ENCODE measurements at places on chromosomes 13 and 19. TPM values are rescaled to one million over a fixed set of nuclear protein-coding genes. Genes with fewer than 3 reads are reported as not detected.

AMER2 gene
- total RNA-seq = not detected

POMP gene
- total RNA-seq = 238 TPM

KLF1 gene
- total RNA-seq = not detected

SIGLEC8 gene
- total RNA-seq = not detected

MAST3 gene
- 4.6 TPM for total RNA-seq

TRAPPC5 gene
- 89.9 TPM for total RNA-seq

ZNF497 gene
- total RNA-seq = 1.5 TPM

AKT1S1 gene
- total RNA-seq = 14.8 TPM

C1QTNF9 gene
- not detected for total RNA-seq

GTF2F2 gene
- 31.4 TPM for total RNA-seq

GGN gene
- total RNA-seq = not detected

AXL gene
- total RNA-seq = 362 TPM

NCAN gene
- not detected for total RNA-seq

ICAM5 gene
- total RNA-seq = 6.1 TPM

GJA3 gene
- total RNA-seq = not detected

LRFN3 gene
- 4.6 TPM for total RNA-seq

IL11 gene
- total RNA-seq = 23.0 TPM

ZNF415 gene
- 4.8 TPM for total RNA-seq

ZNF845 gene
- total RNA-seq = 13.6 TPM

ELSPBP1 gene
- 24.4 TPM for total RNA-seq

SHC2 gene
- not detected for total RNA-seq

ATXN8OS gene
- total RNA-seq = not detected

PNMA8B gene
- total RNA-seq = not detected

PTGIR gene
- not detected for total RNA-seq

ATP1A3 gene
- total RNA-seq = not detected

DNA sequence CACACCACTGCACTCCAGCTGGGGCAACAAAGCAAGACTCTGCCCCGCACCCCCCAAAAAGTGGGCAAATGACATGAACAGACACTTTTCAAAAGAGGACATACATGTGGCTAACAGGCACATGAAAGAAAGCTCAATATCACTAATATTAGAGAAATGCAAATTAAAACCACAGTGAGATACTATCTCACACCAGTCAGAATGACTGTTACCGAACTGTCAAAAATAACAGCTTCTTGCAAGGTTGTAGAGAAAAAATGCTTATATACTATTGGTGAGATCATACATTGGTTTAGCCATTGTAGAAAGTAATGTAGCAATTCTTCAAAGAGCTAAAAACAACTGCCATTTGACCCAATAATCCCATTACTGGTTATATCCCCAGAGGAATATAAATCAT lies 99.5 kb upstream of the SPATA13 start:
- no peak for DNase-seq

DNA sequence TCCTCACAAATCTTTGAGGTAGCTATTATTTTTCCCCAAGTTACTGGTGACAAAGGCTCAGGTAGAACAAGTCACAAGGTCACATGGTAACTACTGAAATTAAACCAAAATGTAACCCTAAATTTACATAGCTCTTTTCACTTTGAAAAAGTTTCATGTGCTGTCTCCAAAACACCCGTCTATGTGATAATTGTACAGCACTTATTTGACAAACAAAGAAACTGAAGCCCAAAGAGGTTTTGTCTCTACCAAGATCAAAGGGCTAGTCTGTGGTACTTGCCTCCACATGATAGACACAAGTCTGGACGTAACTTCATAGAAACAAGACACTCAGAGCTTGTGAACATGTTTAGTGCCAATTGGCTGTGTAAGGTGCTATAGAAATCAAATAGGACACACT lies 108.3 kb downstream of the SACS start:
- DNase-seq = no peak

DNA sequence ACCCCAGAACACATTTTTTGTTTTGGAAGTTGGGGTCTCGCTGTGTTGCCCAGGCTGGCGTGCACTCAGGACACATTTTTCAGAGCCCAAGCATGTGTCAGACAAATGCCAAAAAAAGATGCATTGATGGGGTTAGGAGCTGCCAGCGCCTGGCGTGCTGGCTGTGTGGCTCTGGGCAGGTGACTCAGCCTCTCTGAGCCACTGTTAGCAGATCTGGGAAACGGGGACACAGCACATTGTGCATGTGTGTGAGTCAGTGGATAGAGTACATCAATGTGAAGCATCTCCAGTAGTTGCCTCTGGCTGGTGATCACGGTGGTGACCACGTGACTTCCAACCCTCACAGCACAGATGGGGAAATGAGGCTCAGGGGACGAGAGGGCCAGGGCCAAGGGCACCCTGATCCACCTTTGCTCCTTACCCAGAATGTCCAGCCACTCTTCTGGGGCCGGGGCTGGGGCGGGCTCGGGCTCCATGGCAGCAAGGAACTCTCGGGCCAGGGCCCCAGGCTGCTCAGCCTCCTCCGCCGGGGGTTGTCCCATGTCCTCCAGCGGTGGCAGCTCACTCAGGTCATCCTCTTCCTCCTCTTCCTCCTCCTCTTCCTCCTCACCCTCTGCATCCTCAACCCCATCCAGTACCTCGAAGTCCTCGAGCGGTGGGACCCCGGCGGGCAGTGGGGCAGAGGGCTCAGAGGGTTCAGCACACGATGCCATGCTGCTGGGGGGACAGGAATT lies 1.9 kb downstream of the FKBP8 start:
- no peak for DNase-seq

DNA sequence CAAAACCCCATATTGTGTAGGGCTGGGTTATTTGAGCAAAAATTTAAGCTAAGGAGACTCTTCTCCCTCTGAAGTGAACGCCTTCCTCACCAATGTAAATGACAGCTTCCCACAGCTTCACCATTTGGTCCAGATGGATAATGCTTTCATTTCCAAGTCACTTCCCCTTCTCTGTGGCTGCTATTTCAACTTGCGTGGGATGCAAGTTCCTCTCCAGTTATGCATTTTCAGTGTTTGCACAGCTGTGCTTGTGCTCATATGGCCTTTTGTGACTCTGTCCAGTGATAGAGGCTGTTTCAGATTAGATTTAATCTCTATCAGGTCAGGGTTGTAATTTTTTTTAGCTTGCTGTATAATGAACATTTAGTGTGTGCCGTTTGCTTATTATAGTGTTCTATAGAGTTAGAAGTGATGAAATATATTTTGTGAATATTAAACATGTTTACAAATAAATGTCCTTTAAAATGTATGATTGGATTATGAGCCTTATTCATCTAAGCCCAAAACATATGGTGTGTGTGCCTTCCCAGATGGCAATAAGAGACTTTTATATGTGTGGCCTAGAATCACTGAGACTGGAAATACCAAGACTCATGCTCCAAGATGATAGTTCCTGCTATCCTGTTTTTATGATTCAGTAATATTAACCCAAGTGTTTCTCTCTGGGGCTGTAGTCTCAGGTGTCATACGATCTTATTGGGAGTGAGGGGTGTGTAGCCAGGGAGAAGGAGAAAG lies 86.6 kb downstream of the TNFRSF19 start:
- DNase-seq = no peak

- peak; percentile 48 for DNase-seq
These were observed 209.7 kb downstream of the SPRY2 start for GRCh38 chr13:80131204-80131603.

DNA sequence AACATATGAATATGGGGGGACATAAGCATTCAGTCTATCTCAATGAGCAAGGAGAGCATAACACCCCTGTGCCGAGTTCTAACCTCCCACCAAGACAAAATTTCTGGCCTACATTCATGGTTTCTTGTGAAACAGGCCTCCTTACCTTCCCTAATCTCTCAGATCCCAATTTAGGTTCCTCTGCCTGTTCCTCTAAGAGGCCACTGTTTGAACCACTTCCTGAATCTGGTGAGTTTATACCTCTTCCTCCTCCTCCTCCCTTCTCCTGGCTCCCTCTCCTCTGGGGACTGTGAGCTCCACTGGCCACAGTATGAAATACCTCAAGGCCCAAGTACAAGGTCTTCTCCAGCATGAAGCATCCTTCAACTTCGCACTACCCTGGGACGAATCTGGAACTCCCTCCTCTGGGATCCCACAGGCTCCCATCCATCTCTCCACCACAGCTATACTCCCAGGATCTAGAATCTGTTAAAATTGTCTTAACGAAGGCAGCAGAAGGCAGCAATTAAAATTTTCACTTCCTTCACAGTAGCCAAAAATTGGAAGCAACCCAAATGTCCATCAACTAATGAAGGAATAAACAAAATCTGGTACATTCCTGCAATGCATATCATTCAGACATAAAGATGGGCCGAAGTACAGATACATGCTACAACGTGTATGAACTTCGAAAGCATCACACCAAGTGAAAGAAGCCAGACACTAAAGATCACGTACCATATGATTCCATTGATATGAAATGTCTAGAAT lies 7.8 kb upstream of the SIGLECL1 start:
- DNase-seq = no peak

- DNase-seq = no peak
These were observed 14.9 kb downstream of the TEX29 start for GRCh38 chr13:111335298-111335697.

- DNase-seq = peak; percentile 92
These were observed 1.7 kb downstream of the ELL start for GRCh38 chr19:18519962-18520847.

GRCh38 chr13:76466043-76466442 lies 420.2 kb downstream of the KCTD12 start:
- DNase-seq = no peak

GRCh38 chr19:1975162-1975480 lies 34.1 kb downstream of the CSNK1G2 start:
- DNase-seq = no peak

GRCh38 chr19:29806098-29806866 lies 5.5 kb upstream of the CCNE1 start:
- no peak for DNase-seq

DNA sequence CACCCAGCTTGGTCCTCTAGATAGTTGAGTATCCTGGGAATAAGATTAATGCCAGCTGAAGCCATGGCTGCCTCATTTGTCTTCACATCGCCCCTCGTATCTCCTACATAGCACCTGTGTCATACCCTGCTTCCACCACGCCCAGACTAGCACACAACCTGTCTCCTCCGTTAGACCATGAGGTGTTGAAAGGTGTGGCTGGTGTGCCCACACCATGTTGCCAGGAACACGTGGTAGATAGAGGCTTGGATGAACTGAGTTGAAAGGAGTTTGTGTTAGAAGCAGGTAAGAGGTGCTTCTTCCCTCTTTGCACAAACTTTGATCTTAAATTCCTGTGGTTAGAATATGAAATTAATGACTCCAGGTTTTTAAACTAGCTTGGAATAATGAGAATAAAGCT lies 40.1 kb downstream of the RGCC start:
- DNase-seq = no peak

DNA sequence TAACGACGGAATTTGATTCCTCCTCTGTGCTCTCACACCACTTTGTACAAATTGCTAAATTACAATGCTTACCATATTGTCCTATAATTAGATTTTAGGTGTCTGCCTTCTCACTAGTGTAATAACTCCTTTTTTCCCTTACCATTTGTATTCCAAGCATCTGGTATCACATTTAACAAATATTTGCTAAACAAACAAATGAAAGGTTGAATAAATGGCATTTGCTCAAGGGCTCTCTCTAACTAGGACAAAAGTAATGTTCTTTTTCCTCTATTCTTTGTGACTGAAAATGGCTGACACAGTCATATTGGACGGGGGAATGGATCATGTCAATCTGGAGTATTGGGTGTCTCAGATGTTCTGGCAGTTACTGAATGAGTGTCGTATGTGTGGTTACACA lies 99.7 kb downstream of the ENOX1 start:
- DNase-seq = no peak

GRCh38 chr19:23784274-23784673 lies 25.6 kb upstream of the ZNF681 start:
- DNase-seq = no peak

- peak; percentile 50 for DNase-seq
These were observed 6.0 kb downstream of the RUVBL2 start for GRCh38 chr19:48999481-49000325.

GRCh38 chr19:15635016-15635805 lies 5.5 kb upstream of the CYP4F3 start:
- DNase-seq = peak; percentile 55

DNA sequence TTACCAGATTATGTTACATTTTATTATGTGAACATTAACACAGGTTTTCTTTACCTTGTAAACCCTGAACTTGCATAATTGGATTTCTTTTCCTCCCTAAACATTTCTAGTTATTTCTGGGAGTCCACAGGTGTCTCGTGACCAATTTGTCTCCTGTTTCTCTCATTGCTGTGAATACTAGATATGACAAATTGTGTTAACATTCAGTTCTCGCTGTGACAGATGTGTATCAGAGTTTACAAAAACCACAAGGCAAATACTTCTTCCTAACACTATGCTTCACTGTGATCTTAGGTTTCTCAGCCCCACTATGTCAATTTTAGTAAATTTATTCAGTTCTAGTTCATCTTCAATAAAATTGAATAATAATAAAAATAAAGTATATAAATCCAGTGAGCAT lies 1554.9 kb downstream of the EFNB2 start:
- peak; percentile 13 for DNase-seq

- DNase-seq = no peak
These were observed 163.1 kb upstream of the MIR17HG start for GRCh38 chr13:91184244-91184926.

- DNase-seq = no peak
These were observed 511.4 kb upstream of the KLF12 start for GRCh38 chr13:74645586-74645985.

- DNase-seq = peak; percentile 49
These were observed 1.2 kb downstream of the VASP start for GRCh38 chr19:45508417-45508860.

GRCh38 chr13:64540976-64541375 lies 2689.2 kb downstream of the PCDH9 start:
- no peak for DNase-seq

DNA sequence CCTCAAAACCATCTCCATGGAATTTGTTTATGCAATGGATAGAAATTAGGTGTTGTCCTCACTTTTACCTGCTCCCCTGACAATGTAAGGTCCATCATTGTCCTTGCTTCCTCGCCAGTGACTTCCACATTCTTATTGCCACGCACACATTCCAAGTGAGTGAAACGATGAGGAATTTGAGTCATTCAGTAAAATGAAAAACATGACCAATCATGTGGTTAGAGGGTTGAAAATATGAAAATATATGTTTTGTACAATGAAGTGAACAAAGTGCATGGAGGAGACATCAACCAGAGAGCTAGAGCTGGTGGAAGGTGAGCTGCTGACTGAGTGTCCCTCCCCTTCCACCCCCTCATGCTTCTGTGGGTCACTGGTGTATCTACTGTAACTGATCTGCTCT lies 91.7 kb downstream of the ATP8A2 start:
- peak; percentile 49 for DNase-seq

GRCh38 chr19:13190781-13191540 lies 40.8 kb downstream of the IER2 start:
- DNase-seq = no peak

DNA sequence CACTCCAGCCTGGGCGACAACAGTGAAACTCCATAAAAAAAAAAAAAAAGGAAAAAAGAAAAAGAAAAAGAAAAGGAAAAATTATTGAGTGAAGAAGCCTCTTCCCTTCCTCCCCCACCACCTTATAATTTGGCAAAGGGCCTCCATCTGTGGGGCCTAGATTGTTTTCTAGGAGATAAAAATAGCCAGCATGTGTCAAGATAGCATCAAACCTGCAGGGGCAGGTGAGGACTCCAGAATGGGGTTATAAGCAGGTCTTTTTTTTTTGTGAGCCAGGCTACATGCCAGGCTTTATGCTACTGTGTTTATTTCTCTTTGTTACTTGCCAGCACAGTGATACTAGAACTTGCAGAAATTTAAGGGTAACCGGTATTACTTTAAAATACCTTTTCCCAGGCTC lies 11.7 kb upstream of the TRIM13 start:
- DNase-seq = no peak

Data from M059J (cell line).